ENCODE measurements at places on chromosomes 11 and 22.

GRCh38 chr11:133382131-133382812 lies 150.0 kb downstream of the OPCML start:
- no peak for DNase-seq

- DNase-seq, result no peak
Observed at GRCh38 chr22:35140879-35141745, 75.2 kb downstream of the ISX start.

GRCh38 chr11:107570015-107570414 lies 4.5 kb upstream of the ALKBH8 start:
- no peak for DNase-seq

GRCh38 chr22:22968366-22968765 lies 80.8 kb downstream of the IGLL5 start:
- DNase-seq, result no peak

GRCh38 chr11:104146421-104146820 lies 17.5 kb downstream of the PDGFD start:
- DNase-seq, result no peak

GRCh38 chr11:45993531-45994001 lies 71.1 kb downstream of the LARGE2 start:
- peak; percentile 24 for DNase-seq

DNA sequence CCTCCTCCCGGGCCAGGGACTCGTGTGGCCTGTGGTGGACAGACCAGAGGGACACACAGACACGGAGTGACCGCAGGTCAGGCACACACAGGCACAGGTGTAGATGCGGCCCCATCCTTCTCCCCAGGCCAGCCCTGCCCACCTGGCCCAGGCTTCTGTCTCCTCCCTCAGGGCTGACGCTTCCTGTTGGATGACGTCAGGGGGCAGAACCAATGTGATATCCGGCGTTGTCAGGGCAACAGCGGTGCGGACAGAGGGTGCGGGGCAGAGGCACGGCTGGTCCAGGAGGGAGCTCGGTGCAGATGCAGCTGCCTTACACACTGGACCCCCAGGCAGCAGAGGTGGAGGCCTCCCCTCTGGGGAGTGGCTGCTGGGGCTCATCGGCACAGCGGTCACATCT lies 2.9 kb upstream of the TUBGCP6 start:
- peak; percentile 80 for DNase-seq

- no peak for DNase-seq
Observed at GRCh38 chr11:46202149-46202548, 75.3 kb upstream of the CREB3L1 start.

- no peak for DNase-seq
Observed at GRCh38 chr11:293271-293851, 4.4 kb downstream of the PGGHG start.

GRCh38 chr11:101438126-101438525 lies 145.7 kb downstream of the TRPC6 start:
- no peak for DNase-seq

- peak; percentile 72 for DNase-seq
Observed at GRCh38 chr22:28075358-28075981, 156.4 kb upstream of the PITPNB start.

GRCh38 chr22:46762238-46763050 lies at the start of gene TBC1D22A:
Gene TBC1D22A, plus strand, starts transcription at chr22:46762650. Its CDS starts 137 bp downstream, at chr22:46762787.
- peak; percentile 96 for DNase-seq

- DNase-seq, result peak; percentile 11
Observed at GRCh38 chr11:34238533-34238932, 119.3 kb downstream of the ABTB2 start.

- no peak for DNase-seq
Observed at GRCh38 chr22:38981005-38981991, 849 bp upstream of the APOBEC3B start.

- DNase-seq, result no peak
Observed at GRCh38 chr22:23763579-23763945, 772 bp downstream of the C22orf15 start.

DNA sequence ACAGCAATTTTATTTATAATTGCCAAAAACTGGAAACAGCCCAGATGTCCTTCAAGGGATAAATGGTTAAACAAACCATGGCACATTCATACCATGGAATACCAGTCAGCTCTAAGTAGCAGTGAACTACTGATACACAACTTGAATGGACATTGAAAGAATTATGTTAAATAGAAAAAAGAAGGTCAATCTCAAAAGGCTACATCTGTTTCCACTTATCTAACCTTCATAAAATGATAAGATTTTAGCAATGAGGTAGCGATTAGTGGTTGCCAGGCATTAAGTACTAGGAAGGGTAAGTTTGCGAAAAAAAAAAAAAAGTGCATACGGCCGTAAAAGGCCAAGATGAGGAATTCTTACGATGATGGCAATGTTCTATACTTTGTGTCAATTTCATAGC lies 738.7 kb upstream of the ANO3 start:
- DNase-seq, result no peak

DNA sequence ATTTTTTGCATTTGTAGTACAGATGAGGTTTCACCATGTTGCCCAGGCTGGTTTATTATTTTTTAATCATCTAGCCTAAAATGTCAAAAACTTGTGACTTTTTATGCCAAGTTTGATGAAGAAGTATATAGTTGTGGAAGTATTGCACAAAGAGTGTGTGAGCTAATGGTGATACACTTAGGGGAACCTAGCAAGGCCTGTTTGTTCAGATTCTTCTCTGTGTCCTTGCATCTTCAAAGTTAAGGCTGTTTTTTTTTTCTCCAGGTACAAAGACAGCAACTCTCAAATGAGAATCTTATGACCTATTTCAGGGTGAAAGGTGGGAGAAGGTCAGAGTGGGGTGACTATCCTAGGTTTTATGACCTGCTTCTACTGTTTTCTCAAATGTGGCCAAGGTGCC lies 7.3 kb downstream of the SLCO2B1 start:
- no peak for DNase-seq

DNA sequence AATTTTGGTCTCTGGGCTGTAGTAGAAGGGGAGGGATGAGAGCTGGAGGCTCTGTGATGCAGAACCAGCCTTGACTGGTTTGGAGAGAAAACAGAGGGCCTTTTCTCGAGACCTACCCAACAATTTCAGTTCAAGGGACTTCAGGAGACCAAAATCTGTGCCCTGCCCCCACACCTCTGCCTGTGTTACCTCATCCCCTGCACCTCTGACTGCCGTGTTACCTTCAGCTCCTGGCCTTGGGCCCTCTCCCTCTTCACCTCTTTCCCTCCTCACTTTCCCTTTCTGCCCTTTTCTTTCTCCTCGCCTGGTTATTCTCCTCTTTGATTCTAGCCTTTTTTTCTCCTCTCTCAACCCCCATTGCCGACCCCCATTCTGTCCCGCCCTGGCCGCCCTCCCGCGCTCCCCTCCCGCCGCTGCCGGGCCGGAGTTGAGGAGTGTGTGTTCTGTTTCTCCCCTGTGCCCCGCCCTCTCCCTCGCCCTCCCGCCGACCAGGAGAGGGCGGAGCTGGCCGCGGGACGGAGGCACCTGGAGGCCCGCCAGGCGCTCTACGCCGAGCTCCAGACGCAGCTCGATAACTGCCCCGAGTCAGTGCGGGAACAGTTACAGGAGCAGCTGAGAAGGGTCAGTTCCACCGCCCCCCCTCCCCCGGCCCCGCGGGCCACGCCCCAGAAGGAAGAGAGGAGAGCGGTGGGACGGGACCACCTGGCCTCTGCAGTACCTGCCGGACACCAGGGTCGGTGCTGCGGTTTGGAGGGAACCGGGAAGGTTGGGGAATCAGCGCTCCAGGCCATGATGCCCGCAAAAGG lies 27.2 kb downstream of the PHLDB1 start:
- peak; percentile 78 for DNase-seq

DNA sequence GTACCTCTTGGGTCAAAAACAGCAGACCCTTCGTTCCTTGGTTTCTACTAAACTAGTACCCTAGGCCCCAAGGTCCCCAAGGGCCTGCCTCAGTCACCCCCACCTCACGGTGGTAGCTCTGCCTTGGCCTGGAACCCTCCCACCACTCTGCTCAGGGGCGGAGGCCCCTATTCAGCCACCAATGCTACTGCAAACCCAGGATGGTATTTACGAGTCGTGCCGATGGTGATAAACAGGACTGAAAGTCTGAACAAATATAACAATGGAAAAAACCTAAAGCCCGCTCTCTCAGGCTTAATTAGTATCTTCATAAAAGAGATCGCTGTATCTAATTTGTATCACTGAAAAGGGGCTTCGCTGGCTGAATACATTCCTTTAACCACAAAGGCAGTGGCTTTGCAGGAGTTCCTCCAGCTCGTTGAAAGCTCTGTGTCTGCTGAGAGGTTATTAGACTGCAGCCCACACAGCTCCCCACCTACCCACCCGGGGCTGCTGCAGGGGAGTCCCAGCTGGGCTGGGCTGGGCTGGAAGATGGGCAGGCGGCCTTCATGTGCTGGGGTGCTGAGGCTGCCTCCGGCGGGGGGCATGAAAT lies 15.2 kb downstream of the SHISAL1 start:
- DNase-seq, result no peak

- no peak for DNase-seq
Observed at GRCh38 chr11:71387784-71388636, 60.2 kb downstream of the DHCR7 start.

GRCh38 chr11:72511393-72512047 lies 77.2 kb upstream of the CLPB start:
- no peak for DNase-seq

DNA sequence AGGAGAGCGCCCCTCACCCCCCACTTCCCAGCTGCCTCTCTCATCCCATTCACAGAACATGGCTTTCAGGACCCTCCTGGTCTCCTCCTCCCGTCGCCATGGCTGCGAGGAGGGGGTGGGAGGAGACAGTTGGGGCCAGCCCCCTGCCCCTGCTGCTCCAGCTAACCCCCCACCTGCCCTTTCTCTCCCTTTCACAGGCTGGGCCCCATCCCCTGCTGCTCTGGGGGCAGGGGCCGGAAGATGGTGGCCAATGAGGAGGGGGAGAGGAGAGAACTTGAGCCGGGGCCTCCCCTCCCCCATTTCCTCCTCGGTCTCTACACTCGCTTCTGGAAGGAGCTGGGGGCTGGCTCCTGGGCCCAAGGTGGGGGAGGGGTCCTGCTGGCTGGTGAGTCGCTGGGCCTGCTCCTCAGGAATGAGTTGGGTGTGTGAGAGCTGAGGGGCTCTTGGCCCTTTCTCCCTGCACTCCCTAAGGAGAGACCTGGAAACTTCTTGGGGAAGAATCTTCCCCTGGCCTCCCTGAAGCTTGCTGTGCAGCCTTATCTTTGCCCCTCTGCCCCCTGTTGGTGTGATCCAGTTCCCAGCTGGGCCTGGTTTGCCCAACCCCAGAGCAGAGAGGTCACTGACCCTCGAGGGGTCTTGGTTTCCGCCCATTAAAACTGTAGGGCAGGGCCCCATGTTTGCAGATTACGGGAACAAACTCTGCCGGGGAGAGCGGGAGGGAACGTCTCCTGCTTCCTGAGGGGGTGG lies 10.2 kb downstream of the YPEL4 start:
- peak; percentile 89 for DNase-seq

- no peak for DNase-seq
Observed at GRCh38 chr11:35017528-35018342, 101.3 kb downstream of the PDHX start.

- DNase-seq, result no peak
Observed at GRCh38 chr22:39457198-39457555, 365 bp downstream of the MGAT3 start.

GRCh38 chr11:105701098-105701497 lies 91.2 kb downstream of the GRIA4 start:
- no peak for DNase-seq

All from choroid plexus epithelial cell (primary cell).